Ovary (tissue), 10 donors: ENCODE measurements at places on chromosomes 2 and 18. TPM values are rescaled to one million over a fixed set of nuclear protein-coding genes. Genes with fewer than 3 reads are reported as not detected.

Gene DUSP19
- polyA plus RNA-seq = 3.4 TPM

Gene DSG2
- polyA plus RNA-seq = 13.7 TPM

Gene CD302
- polyA plus RNA-seq = 62.8 TPM

Gene C2orf80
- not detected for polyA plus RNA-seq

Gene RNF144A
- 10.4 TPM for polyA plus RNA-seq

Gene DNAH7
- 0.30 TPM for polyA plus RNA-seq

Gene MERTK
- 8.3 TPM for polyA plus RNA-seq

Gene EVX2
- polyA plus RNA-seq = not detected

Gene FBXO36
- polyA plus RNA-seq = 2.9 TPM

Gene RUFY4
- 0.10 TPM for polyA plus RNA-seq

Gene RAMP1
- 17.3 TPM for polyA plus RNA-seq

Gene SH3BP4
- 29.3 TPM for polyA plus RNA-seq

Gene IL18RAP
- polyA plus RNA-seq = 0.17 TPM

Gene MC5R
- polyA plus RNA-seq = not detected

Gene MOGAT1
- polyA plus RNA-seq = not detected

Gene EEF1B2
- 1,190 TPM for polyA plus RNA-seq

Gene TUBA3E
- polyA plus RNA-seq = 0.07 TPM

Gene FOXI3
- not detected for polyA plus RNA-seq

Gene CNGA3
- 0.10 TPM for polyA plus RNA-seq

Gene MAP3K19
- 0.02 TPM for polyA plus RNA-seq

Gene RAB6C
- polyA plus RNA-seq = 0.08 TPM

Gene DCAF17
- polyA plus RNA-seq = 13.8 TPM

Gene ASNSD1
- polyA plus RNA-seq = 41.9 TPM
